Astrocyte (in vitro differentiated cells and primary cell): ENCODE measurements at places on chromosomes 1 and 21.
A peak's percentile ranks its signal among the peaks of the same experiment; 100 is the strongest.

DNA sequence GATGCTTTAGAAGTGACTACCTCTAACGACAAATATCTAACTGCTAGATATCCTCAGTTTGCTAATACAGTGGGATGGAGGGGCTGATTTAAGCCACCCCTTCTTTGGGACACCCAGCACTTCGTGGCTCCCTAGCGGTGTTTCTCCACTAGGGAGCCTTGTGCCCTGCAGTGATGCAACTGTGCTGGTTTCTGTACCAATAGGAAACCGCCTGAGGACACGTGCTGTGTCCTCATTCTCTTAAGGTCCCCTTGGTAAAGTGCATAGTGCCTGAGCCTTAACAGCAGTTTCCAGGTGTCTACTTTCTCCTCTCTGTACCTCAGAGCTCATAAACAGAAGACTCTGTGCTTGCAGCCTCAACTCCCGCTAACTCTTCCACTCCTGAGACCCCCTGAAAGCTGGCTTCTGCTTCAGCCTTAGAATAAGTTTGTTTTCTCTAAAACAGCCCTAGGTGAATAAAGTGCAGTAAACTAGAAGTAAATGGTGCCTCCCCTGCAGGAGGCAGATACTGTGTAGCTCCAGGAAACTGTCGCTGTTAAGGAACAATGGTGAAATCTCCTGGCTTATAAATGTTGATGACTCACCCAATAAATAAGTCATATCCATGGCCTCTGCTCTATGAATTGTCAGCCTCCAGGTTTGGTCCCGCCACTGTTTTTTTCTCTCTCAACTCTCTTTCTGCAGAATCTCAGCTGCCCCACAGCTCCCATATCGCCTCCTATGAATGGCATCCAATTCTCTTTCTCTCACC, 130.4 kb downstream of the AK5 start:
- peak; percentile 48 for DNase-seq

DNA sequence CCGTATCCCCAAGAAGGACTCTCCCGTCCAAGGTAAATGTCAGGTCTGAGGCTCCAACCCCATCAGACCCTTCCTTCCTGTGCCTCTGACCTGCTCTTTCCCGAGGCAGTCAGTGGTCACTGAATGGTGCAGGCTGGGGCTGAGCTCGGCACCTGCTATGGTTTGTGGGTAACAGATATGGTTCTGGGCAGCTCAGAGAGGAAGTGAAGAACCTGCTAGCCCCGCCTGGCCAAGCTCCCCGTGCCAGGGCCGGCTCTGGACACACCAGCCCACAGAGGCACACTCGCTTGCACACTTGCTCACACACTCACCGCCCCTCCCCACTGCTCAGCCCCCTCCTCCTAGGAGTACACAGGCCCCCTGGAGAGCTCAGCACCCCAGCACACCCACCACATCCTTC, 16.4 kb downstream of the NCMAP start:
- DNase-seq, result no peak

DNA sequence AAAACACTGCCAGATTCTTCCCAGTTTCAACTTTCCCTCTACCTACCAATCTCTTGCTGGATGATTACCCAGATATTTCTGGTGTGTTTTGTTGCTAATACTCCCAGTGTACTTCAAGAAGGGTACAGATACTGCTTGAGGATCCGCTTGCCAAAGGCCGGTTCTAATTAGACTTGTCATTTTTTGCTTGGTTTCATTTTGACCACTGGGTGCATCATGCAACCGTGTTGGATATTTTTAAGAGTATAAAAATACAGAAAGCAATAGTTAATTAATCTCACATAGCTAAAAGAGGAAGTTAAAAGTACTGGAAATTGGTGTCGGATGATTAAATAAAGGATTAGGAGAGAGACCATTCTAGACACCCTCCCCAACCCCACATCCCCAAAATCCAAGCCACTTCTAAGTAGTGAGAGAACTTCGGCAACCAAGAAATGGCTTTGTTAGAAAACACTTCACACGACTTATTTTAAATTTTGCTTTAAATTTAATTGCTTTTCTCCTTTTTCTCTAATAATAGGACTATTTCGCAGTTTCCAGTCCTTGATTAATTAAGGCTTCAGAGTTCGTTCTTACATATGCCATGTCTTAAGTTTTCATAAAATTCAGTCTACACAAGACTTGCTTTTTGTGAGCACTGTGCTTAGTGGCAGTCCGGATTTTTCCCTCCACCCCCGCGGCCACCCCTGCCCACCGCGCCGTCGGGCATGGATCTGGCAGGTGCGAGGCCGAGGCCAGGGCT, 2.5 kb upstream of the CDKN2C start:
- no peak for DNase-seq

GRCh38 chr1:77218477-77219165, 609 bp downstream of the PIGK start:
- DNase-seq, result peak; percentile 19

GRCh38 chr1:17909634-17910033, 154.5 kb downstream of the ACTL8 start:
- no peak for DNase-seq

GRCh38 chr1:90504509-90504908, 212.6 kb downstream of the BARHL2 start:
- no peak for DNase-seq
